Putamen (tissue), 1 donor: ENCODE measurements at places on chromosomes 5 and 9.

GRCh38 chr9:132877824-132878694 lies at the start of gene AK8:
AK8 (minus strand) TSS chr9:132878284; CDS start chr9:132878255, 29 bp downstream.
- DNase-seq, result peak; percentile 65

DNA sequence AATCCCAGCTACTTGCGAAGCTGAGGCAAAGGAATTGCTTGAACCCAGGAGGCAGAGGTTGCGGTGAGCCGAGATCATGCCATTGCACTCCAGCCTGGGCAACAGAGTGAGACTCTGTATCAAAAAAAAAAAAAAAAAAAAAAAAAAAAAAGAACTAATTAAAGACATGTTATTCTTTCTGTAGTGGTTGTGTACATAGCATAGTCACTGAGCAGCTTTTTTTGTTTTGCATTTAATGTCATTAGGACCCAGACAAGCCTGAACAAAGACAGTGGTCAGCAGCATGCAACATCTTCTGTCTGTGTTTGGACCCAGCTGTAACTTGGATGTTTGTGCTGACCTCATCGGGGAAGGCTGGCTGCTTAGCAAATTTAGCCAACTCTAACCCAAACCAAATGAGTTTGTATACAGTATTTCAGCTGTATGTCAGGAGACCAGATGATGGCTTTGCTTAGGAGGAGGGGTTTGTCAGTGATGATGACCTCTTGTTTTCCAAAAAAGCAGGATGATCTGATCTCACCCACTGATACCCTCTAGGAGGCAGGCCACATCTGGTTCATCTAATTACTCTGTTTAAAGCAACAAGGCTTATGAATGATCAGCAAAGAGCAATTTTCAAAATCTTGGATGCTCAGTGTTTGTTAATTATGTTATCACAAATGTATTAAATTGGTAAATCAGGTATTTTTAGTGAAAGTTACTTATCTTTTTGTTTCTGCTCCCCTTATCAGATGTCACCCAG lies 39.5 kb downstream of the SNCAIP start:
- DNase-seq, result no peak

DNA sequence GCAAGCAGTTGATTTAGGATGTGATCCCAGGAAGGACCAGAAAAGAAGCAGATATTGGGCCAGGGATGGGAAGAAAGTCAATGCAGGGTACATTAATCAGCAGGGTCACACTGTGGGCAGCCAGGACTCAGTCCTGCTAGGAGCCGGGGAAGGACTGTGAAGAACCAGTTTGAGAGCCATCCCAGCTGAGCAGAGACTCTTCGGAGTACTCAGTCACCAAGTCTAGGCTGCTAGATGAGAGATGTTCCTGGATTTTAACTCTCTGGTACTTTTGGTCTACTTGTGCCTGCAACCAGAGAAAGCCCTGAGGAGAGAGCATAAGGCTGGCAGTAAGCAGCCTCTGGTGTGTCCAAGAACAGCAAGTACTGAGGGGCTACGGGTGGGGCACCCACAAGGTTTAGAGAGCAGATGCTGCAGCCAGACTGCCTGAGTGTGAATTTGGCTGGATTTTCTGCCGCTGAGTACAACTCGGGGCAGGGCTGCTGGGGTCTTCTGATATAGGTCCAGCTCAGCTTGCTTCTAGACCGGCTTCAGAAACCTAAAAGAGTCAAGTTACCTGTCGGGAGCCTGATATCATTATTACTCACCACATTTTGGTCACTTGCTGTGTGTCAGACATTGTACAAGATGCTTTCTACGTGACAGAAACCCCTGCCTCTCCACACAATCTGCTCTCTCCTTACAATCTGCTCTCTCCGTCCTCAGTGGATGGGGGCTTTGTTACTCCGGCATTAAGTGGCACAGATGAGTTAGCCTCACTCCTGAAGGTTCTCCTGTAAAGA lies 250.2 kb upstream of the GAS1 start:
- DNase-seq, result no peak

GRCh38 chr9:107807183-107807582 lies 317.6 kb upstream of the KLF4 start:
- DNase-seq, result no peak

DNA sequence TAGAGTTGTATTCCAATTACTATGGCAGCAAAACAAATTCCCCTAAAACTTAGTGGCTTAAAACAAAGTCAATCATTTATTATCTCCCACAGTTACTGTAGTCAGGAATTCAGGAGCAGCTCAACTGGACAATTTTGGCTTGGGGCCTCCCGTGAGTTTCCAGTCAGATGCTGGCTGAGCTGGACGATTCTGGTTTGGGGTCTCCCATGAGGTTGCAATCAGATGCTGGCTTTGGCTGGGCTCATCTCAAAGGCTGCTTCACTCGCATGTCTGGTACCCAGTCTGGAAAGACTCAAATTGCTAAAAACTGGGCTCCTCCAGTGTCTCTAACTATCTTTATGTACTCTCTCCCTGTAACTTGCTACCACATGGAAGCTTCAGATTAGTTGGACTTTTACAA lies 130.1 kb downstream of the C5orf15 start:
- no peak for DNase-seq

DNA sequence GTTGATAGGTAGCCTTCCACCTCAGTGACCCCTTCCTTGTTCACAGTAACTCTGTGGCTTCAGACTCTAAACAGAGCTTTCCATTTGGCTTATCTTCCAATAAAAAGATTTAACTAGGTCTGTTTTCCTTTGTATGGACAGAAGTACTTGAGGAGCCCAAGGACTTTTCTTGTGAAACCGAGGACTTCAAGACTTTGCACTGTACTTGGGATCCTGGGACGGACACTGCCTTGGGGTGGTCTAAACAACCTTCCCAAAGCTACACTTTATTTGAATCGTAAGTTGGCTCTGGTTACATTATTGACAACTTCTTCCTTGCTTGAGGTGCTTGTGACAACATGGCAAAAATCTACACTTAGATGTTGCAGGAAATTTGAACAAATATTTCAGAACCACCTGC lies 39.4 kb downstream of the OSMR start:
- DNase-seq, result no peak

- peak; percentile 45 for DNase-seq
Measured at GRCh38 chr9:113349445-113350094, at the start of gene BSPRY. BSPRY (plus strand) TSS chr9:113349541; CDS start chr9:113349580, 39 bp downstream.

DNA sequence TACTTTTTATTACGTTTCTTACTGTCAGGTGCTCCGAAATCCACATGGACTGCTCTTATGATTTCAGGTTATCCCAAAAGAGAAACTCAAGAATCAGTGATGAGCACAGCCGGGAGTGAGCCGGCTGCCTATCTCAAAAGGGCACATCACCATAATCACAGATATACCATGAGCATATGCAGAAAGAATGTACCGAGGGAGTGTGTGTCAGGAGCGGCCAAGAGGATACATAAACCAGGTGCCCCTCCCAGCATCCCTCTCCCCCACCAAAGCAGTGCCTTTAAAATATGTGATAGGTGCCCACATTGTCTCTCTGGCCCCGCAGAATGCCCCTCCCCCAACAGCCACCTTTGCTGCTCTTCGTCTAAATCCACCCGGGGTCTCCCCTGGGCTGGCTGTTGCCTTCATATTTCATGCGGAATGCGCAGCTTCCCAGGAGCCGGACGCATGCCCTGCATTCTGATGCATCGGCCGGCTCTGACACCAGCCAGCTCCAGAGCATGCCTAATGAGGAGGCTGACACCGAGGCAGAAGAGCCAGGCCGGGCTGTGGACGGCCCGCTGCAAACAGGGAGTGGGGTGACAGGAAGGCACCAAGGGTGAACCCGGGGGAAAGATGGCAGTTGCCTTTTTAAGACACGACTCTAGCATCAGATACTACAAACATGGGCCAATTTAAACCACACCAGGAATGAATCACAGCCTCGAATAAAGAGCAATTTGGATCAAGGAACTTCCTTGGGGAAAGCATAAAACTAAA lies 652.3 kb downstream of the BNC2 start:
- DNase-seq, result no peak

- DNase-seq, result no peak
Measured at GRCh38 chr5:137492331-137492730, 6.8 kb downstream of the SPOCK1 start.

GRCh38 chr9:124295159-124295794 lies 37.5 kb downstream of the NEK6 start:
- DNase-seq, result no peak

DNA sequence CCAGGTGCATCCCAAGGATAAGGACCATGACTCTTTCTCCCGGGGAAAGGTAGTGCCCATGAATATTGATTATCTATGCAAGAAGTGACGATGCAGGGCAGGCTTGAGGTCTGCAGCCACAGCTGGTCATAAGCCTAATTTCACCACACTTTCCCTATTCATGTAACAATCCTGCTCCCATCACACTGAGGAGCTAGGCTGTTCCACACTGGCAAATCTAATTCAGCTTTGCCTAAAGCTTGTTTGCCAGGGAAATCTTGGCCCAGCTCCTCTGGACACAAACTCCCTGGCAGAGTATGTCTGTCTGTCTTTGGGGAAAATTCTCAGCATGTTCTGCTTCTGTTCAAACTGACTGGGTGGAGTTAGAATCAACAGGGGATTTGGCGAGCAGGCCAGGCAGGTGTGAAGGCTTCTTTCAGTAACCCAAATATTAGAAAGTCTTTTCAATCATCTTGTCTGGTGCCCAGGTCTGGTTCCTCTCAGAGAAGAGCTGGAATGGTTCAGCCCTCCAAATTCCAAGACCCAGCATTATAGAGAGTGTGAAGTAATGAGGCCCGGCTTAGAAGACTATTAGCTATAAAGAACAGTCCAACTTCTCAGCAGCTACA lies 88.5 kb upstream of the SPDL1 start:
- no peak for DNase-seq

GRCh38 chr9:88781628-88782391 lies 209.5 kb upstream of the S1PR3 start:
- DNase-seq, result no peak

DNA sequence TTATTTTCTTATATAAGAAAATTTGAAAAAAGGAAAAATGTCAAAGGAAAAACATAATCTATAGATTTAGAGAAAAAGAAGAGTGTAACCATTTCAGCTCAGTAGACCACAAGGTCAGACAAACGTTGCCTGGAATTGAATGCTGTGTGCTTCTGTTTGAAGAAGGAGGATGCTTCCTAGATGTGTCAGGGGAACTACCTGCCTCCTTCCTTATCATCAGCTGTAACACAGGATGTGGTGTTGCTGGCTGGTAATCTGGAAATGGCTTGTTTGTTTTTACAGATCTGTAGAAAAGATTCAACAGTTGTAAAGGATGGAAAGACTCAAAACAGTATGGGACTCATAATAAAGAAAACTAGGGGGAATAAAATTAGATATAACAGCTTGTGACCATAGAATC lies 160.7 kb upstream of the MEF2C start:
- DNase-seq, result no peak

- DNase-seq, result no peak
Measured at GRCh38 chr5:142881076-142881783, 111.1 kb downstream of the ARHGAP26 start.

GRCh38 chr9:80839821-80840675 lies 849.3 kb downstream of the TLE1 start:
- no peak for DNase-seq

- DNase-seq, result no peak
Measured at GRCh38 chr9:89444274-89444673, 53.6 kb downstream of the SEMA4D start.

- no peak for DNase-seq
Measured at GRCh38 chr5:151079838-151080612, 809 bp downstream of the TNIP1 start.

GRCh38 chr9:77800924-77801551 lies 152.9 kb upstream of the GNA14 start:
- no peak for DNase-seq

DNA sequence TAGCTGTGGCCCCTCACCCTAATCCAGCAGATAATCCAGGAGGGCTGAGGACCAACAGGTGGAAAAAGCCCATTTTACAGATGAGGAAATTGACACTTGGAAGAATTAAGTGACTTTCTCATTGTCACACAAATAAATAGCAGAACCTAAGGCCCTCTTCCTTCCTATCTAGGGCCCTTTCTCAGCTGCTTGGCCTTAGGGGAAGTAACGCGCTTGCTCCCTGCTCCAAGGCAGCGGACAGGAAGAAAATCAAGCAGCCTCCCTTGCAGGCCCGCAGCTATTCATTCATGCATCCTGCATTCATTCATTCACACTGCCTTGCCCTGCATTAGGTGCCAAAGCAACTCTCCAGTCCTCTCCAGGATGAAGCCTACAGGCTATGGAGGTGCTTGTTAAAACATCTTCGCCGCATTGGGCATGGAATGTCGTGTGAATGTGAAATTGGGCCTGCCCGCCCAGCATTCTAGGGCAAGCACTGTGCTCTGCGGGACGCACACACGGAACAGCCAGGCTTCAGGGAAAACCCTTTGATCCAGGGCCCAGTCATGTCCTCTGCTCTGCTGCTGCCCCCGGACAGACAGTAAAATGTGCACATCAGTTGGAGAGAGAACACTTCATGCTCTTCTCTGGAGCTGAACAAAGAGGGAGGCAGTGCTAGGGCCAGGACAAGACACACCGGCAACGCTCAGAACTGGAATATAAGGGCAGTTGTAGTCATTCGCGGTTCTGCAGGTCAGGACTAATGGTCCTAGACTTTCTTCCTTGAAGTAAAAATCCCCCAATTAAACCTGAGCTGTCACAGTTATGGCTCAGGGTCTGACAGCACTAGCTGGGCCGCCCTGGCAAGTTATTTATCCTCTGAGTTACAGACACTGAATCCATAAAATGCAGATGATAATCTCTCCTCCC lies 166.0 kb downstream of the COL23A1 start:
- no peak for DNase-seq

GRCh38 chr5:82374637-82375036 lies 96.5 kb upstream of the RPS23 start:
- no peak for DNase-seq

- no peak for DNase-seq
Measured at GRCh38 chr5:45225571-45226031, 416.9 kb downstream of the MRPS30 start.

DNA sequence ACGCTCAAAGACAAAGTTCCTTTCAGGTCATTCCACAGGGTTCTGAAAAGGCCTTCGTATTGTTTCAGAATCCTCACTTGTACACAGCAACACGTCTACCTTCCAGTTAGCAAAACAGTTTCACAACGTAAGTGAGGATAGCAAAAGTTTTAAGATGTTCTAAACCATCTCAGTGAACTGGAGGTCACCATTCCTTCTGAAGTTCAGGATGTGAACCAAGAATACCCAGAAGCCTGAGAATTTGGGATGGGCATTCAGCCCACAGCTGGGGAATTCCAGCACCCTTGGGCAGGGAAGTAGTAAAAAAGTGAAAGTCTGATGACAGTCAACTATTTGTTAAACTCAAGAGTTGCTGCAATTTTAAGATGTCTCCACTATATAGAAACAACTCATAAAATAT lies 224.5 kb downstream of the BNC2 start:
- DNase-seq, result no peak

- no peak for DNase-seq
Measured at GRCh38 chr9:15901572-15901971, 348.7 kb downstream of the CCDC171 start.

GRCh38 chr5:3878267-3878666 lies 282.6 kb downstream of the IRX1 start:
- DNase-seq, result no peak

DNA sequence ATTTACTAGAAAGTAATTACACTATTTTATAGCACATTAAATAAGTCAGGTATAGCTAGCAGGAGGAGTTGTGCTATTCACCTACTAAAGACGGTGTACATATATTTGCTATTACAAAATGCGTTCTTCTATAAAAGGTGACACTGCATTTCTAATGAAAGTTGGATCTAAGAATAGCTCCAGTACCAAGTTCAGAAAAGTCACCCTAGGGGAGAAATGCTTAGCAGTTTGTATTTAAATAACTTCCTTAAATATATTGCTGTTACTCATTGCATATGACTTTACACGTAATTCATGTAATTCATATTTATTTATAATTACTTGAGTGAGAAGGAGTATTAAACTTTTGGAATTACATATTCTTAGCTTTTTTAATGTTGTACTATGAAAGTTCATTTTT lies 7.0 kb upstream of the SUB1 start:
- peak; percentile 39 for DNase-seq

GRCh38 chr5:66701244-66701643 lies 105.1 kb downstream of the MAST4 start:
- no peak for DNase-seq
